Activated gamma-delta T cell (primary cell): ENCODE measurements at places on chromosomes 3 and 15.

- DNase-seq = no peak
Measured at GRCh38 chr15:72034351-72034750, 83.6 kb downstream of the MYO9A start.

DNA sequence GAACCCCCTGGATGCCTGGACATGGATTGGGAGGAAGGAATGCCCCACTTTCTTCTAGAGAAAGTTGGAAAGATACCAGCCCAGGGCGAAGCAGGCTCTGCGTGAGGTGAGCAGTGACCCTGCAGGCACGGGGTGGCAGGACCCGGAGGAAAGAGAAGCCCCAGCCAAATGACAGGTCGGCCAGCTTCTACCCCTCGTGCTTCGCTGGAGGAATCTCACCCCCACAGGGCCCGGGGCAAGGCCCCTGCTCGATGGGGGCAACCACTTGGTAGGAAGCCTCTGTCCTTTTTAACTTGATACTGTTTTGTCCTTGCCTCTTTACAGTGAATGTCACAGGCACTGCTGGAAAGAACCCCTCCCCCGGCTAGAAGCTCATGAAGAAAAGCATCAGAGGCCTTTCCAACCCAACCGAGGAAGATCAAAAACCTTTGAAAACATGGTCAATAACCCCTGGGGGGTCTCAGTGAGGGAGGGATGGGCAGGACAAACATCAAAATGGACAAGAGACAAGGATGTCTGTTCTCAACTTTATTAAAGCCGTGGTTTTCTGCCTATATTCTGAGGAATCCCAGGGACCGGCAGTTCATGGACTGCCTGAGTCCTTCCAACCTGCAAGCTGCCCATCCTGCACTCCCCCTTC, 54.4 kb downstream of the SH3BP5 start:
- no peak for DNase-seq

DNA sequence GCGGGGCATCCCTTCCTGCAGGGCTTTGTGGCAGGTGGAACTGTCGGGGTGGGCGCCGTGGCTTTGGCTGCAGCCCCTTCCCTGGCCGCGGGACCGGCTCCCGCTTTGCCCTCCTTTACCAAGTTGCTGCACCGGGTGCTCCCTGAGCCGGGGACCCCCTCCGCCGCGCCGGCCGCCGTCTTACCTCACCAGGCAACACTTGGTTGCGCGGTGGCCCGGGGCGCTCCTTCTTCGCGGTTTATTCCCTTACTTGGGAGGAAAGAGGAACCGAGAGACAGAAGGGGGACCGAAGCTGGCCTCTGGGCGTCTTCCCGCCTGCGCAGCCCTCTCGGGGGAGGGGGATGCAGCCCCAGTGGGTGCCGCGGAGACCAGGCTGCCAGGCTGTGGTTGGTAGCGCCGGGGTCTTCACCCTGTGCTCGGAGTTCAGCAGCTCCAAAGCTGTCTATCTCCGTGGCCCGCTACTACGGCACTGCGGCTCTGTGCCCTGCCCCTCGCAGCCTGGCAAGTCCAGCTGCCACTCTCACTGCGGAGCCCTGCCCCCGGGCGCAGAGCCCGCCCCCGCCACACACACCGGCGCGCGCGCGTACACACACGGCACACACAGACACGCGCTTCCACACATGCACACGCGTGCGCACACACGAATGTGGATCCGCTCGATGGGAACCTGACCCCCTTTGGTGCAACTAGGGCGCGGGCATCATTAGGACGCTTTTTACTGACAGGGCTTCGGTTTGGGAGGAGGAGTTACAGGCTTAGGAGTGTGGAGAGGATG, at the start of gene DGKG:
Gene DGKG, minus strand, starts transcription at position 473 of the 775 bp plus-strand sequence. CDS start 41,775 bp downstream, outside the sequence.
- DNase-seq = no peak

DNA sequence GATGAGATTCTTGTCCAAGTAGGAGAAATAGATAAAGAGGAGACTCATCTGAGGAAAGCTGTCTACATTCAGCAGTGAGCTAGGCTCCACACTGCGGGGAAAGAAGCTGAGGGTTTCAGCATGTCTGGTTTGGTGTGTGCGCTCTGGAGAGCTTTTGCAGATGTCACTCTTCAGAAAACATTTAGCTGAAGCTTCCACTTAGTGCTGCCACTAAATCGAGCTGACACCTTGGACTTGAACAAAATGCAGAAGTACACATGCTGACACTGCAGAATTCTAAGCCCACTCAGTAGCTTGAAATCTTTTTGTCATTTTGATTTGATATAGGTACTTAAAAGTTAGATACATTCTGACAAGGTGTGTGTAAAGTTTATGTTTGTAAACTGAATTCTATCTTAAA, 32.3 kb upstream of the CRTC3 start:
- DNase-seq = no peak

DNA sequence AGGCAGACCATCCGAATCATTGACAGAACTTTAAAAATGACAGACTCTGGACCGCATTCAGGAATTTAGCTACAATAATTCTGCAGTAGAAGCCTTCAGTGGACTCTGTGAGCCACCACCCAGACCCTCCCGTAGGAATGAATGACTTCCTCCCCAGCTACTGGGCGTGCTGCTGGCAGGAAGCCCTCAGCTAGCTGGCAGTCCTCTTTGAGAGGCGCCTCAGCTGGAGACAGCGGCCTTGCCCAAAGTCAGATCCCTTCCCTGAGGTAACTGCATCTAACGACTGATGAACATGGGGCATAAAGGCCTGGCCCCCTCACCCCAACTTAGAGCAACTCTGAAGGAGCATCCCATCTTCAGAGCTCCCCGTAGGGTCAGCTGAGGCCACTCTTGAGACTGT, 25.8 kb downstream of the CRABP1 start:
- DNase-seq = no peak

DNA sequence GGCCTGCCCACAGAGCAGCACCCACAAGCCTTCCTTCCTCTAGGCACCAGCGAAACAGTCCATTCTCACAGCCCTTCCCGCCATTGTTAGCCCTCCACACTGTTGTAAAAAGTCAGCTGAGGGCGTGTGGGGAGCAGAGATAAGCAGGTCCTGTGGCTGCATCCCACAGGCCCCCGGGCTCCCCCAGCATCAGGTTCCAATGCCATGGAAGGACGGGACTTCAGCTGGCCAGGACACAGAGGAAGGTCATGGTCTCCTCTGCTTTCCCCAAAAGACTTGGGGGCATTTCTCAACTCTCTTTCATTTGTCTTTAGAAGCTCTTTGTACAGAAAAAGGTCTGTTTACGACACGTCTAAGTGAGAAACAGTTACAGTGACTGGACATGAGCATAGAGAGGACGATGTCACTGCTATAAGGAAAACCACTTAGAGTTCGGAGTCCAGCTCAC, 85.2 kb upstream of the HERC1 start:
- DNase-seq = no peak

DNA sequence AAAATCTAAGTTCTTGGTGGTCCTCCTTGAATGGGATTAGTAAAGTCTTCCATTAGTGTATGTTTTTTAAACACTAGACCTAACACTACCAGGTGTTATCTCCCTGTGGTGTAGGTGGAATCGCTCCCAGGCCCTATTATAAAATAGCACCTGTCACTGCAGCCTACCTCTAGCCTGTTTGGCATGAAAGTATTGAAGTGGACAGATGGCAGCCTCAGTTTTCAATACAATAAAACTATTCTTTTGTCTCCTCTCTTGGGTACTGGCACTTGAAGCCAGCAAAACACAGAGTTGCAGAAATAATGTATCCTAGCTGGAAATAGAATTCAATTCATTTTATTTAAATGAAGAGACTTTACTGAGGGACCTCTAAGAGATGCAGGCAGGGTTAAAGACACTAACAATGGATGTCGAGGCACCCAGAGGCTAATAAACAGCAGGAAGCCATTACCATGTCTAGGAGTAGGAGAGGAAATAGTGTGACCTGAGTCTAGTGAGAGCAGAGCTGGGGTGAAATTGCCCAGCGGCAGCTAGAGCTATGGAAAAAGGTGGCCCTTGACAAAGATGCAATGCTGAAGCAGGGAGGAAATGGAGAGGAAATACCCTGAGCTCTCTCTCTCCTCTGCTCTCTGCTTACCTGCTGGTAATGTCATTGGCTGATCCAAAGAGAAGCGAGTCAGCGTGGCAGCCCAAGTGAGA, 49.1 kb upstream of the TMEM158 start:
- DNase-seq = no peak

GRCh38 chr3:102200126-102200525, 234.7 kb upstream of the ZPLD1 start:
- DNase-seq = no peak

- no peak for DNase-seq
Measured at GRCh38 chr15:78044407-78045155, 32.9 kb downstream of the TBC1D2B start.

DNA sequence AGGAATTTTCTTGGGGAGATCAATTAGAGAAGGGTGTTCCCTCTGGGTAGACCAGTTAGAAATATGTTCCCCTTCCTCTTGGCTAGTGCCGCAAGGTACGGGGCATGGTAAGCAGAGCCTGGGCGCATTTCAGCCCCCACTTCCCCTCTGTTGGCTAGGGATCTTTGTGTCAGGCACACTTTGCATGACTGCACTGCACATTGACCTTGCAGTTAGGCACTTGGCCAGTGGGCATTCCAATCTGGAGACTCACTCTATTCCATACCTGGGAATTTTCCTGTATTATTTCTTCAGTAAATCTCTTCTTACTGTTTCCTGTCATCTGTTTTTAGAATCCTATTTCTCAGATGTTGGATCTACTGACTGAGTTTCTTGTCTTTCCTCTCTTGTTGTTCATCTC, 30.0 kb upstream of the CACNA1D start:
- no peak for DNase-seq

GRCh38 chr3:69121513-69121912, 882 bp downstream of the LMOD3 start:
- no peak for DNase-seq

DNA sequence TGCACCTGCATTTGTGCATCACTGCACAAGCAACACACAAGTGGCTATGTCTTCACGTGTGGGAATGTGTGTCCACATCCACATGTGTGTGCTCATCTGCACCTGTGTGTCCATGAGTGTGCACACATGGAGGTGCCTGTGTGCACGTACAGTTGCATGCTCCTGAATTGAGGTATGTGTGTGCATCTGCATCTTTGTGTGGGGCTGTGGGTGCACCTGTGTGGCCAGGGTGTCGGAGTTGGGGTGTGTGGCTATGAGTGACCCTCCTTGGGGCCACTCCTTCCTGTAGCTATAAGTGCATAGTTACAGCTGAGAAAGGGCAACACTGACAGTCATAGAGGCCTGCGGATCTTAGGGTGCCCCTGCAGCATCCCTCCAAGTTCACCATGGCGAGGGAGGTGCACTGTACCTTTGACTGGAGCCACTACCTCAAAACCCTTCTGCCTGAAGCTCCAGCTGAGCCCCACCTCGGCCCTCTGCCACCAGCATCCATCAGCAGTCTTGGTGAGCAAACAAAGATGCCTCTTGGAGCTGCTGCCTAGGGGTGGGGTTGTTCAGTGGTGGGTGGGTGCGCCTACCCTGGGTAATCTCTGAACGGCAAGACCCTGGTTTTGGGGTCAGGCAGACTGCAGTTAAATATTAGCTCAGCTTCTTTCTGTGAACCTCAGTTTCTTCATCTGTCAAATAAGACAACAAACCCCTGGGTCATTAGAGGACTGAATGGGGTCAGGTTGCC, 5.2 kb upstream of the HHATL start:
- DNase-seq = no peak

GRCh38 chr3:25678581-25678980, 13.9 kb upstream of the TOP2B start:
- DNase-seq = no peak

- DNase-seq = no peak
Measured at GRCh38 chr3:94171954-94172353, 109.1 kb downstream of the NSUN3 start.

DNA sequence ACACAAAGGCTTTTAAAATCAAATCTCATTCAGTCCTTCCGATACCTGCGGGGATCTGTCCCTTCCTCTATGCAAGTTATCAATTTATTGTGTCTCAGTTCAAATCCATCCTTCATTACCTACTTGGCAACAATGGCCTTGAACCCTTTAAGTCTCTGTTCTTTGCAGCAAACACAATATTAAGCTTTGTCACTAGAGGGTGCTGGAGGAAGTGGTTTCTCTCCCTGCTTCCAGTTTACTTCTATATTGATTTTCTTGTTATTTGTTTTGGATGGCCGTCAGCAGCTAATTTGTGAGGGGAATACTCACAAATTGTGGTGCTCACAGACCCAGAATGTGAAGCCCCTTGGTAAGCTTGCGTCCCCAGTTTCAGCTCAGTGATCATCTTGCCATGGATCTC, 278.3 kb downstream of the FGF12 start:
- DNase-seq = no peak

DNA sequence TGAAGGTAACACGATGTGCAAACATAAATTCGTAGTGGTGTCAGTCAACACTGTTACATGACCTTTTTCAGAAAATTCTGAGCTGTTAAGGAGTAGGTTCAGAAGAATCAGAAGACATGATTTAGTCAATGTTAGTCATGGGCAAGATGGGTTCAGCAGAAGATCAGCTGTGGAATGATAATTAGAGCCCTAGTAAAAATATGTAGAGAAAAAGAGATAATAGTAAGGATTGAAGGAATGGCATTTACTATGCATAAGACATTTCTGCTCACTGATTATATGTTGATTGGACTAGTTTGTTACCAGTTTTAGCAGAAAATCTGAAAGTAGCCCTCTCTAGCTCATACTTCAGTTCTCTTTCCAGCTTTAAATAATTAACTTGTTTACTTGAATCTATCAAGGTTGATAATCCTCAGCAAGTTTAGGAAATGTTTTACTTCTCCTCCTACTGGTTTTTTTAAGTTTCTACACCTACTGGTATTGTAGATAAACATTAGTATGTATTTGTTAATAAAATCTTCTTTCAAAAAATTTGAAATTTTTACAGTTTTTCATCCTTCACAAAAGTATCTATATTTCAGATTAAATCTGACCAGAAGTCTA, 98.6 kb downstream of the ALCAM start:
- no peak for DNase-seq

DNA sequence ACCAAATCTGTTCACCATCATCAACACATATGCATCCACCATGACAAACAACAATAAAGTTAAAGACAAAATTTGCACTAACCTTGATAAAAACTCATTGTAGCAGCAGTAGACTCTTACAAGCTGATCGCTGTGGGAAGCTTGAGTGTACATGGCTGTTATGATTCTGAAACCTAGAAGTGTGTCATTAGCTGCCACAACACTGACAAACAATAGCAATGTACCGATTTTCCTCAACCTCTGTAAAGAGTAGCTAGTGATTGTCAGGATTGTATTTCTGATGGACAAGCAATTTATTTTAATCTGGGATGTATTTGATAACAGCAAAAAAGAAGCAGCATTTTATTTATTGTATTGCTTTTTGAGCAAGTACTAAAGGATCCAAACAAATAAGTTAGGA, 1357.7 kb downstream of the ROBO1 start:
- DNase-seq = no peak

DNA sequence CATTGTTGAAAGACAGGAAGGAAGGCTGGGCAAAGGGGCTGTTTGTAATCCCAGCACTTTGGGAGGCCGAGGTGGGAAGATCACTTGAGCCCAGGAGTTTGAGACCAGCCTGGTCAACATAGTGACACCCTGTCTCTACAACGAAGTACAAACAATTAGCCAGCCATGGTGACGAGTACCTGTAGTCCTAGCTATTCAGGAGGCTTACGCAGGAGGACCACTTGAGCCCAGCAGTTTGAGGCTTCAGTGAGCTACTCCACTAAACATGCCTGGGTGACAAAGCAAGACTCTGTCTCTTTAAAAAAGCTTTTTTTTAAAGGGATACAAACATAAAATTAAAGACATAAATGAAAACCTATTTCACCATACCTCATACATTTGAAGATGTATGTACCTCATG, 11.1 kb downstream of the SERP1 start:
- DNase-seq = no peak
